ENCODE measurements at places on chromosomes 1 and 21.

DNA sequence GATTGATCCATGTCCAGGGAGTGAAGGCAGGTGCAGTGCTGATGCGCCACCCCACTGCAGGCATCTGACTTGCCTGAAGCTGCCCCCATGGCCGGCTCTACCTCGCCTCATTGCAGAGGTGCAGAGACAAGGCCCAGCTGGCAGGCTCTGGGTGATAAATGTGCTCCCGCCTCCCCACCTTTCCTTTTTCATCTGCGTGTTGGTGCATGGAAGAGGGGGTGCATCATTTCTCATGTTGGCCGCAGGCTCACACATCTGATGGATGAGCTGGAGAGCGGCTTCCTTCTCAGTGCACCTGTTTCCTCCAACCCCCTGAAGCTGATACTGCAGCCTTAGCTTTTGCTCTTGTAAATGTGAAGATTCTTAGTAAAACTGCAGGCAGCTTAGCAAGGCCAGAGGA lies 306.0 kb upstream of the KAZN start:
- no peak for DNase-seq

GRCh38 chr1:119674835-119675289 lies 26.8 kb upstream of the ZNF697 start:
- no peak for DNase-seq

DNA sequence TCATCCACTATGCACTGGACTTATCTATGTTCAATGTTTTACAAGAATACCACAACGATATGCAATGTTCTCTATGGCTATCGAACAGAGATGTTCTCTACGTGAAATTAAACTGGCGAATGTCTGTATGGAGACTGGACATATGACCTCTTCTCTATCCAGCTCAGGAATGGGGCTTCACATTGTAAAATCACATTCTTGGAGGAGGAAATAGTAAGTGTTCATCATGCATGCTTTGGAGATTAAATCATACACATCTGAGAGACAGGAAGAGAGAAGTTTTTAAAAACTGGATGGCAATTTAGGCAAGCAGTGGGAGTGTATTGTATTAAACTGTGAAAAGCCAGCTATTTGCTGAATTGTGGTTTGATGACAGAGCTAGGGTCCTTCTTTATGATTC lies 47.9 kb upstream of the RGL1 start:
- no peak for DNase-seq

GRCh38 chr1:29634324-29634723 lies 398.0 kb downstream of the PTPRU start:
- DNase-seq, result no peak

DNA sequence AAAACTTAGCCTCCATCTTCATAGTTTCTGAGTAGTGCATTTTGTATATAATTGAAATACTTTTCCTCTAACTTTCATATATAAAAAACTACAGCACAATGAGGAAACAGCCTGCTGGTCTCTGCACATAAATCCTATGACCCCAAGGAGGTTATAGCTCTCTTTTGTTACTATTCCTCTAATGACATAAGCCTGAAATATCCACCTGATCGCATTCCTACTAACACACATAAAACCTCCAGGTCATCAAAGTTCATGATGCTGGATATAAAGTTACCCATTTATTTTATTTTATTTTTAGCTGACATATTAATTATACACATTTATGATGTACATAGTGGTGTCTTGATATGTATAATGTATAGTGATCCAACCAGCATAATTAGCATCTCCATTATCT lies 1042.0 kb upstream of the B3GALT2 start:
- DNase-seq, result no peak

- DNase-seq, result no peak
These were observed 39.5 kb downstream of the ADSS2 start for GRCh38 chr1:244412176-244412575.

DNA sequence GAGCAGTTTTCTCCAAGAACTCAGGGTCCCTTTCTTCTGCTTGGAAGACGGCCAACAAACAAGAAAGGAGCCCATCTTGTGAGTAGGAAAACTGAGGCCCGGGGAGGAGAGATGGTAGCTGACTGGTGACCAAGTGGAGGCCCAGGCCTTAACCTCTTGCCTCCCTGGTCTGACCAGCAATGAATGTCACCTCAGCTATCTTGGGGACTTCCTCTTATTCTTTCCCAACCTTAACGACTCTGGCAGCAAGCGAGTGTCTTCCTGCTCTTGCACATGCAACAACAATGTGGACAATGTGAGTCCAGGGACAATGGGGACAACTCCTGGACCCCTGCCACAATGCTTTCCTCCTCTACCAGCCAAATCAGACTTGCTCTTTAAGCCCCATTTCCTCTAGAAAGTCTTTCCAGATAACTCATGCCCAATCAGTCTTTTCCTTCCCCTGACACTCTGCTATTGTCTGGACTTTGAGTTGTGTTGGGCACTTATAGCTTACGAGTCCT lies 12.6 kb downstream of the HSPG2 start:
- DNase-seq, result no peak

DNA sequence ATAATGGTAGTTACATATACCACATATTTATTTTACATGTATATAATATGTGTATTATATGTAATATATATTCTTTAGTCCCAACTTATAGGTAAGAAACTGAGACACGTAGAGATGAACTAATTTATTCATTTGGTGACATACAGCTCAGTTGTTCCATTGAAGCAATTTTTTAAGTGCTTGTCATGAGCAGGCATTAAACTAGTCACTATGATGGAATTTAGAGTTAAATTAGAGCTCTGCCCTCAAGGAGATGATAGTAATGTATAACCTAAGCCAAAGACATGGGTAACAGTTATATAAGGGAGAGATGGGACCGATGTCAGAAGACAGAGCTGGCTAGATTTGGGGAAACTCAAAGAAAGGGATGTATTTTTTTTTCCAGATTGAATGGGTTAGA lies 83.0 kb downstream of the ST6GALNAC5 start:
- no peak for DNase-seq

GRCh38 chr1:100847361-100848082 lies 47.1 kb downstream of the EXTL2 start:
- no peak for DNase-seq

DNA sequence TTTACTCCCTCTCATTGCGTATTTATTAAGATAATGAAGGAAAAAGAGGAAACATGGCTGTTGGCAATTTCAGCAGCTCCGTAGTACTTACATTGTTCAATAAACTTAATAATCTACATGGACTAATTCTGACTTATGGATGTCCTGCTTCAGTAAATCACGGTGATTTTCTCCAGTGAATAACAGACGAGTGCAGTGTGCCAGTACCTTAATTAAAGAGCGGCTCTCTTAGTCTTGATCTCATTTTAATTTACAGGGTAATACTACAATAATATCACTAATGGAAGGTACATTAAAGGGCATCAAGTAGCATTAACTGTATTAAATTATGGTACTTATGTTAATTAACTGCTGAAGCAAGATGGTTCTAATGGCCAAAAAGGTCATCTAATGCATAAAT lies 187.2 kb downstream of the NTNG1 start:
- DNase-seq, result no peak

DNA sequence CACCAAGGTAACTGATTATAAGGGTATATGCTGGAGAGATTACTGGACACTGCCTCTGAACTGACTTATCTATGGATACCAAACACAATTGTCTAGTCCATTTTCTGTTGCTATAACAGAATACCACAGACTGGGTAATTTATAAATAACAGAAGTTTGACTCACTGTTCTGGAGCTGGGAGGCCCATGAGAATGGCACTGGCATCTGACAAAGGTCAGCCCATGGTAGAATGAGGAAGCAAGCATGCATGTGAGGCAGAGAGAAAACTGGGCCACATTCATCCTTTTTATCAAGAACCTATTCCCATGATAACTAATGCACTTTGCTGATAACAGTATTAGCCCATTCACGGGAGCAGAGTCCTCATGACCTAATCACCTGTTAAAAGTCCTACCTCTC lies 37.4 kb downstream of the FCER1A start:
- no peak for DNase-seq

DNA sequence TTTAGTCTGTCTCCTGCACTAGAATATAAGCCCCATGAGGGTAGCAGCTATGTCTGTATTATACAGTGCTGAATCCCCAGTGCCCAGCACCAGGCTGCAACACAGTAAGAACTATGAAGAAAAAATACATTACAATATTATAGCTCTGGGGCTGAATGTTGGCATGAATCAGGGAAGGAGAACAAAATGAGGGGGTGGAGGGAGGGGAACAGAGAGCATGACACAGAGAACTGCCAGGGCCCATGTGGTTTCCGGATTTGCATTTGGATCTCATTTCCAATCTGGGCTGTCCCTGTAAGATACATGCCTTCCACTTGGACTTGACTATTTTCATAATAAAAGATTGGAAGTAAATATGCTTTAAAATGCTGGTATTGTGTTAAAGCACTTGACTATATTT lies 35.8 kb downstream of the C1orf198 start:
- no peak for DNase-seq

- DNase-seq, result no peak
These were observed 30.7 kb upstream of the CCN1 start for GRCh38 chr1:85549834-85550233.

- no peak for DNase-seq
These were observed 33.4 kb upstream of the ENSA start for GRCh38 chr1:150662811-150663210.

DNA sequence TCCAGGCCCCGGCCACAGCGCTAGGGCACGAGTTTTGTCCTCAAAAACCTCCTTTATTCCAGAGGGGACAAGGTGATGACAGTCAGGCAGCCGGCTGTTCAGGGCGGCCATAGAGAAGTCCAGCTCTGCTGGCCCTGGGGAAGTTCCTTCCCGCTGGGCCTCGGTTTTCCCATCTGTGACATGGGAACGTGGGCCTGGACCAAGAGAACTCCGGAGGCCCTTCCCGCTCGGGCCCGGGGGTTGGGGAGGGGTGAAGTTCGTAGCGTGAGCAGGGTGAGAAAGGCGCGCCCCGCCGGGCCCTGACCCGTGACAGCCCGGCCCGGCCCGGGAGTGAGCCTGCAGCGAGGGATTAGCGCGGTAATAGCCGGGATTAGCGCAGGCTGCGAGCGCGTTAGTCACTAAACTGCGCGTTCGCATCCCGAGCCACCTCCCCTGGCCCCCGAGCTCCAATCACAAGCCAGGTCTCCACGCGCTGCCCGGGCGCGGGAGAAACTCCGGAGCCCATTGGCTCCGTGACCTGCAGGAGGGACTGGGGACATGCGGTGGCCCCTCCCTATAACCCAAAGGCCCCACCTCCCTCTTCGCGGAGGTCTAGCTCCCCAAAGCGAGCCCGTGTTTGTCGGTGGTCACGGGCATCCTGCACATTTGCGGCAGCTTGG lies 29.8 kb upstream of the PADI2 start:
- no peak for DNase-seq

DNA sequence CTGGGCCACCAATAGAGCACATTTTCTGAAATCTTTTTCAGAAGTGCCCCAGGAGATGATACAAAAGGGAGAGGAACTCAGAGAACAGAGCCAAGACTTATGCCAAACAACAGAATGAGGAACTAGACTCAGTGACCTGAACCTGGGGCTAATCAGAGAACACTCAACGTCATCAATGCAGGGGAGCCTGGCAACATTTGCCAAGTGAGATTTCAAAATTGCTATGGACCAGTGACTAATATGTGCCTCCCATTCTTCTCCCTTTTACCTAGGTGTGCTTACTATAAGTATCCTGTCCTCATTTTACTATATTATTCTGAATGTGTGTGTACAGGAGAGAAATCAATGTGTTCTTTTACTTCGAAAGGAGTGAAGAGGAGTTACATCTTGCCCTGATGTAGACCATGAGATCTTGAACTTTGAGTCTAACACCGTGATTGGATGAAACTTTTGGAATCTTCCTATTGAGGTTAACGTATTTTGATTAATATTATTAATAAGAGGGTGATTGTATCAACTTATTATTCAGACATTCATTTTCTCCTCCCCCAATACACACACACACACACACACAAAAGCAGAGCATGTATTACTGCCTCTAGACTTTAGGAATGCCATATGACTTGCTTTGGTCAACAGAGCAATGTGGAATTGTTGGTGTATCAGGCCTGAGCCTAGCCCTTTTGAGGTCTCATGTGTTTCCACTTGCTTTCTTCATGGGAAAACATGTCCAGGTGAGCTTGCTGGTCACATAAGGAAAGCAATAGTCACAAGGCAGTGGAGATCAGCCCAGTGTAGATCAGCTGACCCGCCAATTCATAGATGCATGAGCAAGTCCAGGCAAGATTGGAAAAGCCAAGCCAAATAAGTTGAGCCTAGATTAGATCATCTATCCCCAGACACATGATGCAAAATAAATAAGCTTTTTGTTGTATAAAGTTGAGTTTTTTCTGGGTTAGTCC lies 80.3 kb upstream of the ETS2 start:
- no peak for DNase-seq

GRCh38 chr1:3049164-3049563 lies 19.8 kb upstream of the PRDM16 start:
- DNase-seq, result no peak

- no peak for DNase-seq
These were observed 24.5 kb downstream of the PROK1 start for GRCh38 chr1:110475362-110476027.

GRCh38 chr21:25175938-25176337 lies 431.3 kb downstream of the MRPL39 start:
- DNase-seq, result no peak

DNA sequence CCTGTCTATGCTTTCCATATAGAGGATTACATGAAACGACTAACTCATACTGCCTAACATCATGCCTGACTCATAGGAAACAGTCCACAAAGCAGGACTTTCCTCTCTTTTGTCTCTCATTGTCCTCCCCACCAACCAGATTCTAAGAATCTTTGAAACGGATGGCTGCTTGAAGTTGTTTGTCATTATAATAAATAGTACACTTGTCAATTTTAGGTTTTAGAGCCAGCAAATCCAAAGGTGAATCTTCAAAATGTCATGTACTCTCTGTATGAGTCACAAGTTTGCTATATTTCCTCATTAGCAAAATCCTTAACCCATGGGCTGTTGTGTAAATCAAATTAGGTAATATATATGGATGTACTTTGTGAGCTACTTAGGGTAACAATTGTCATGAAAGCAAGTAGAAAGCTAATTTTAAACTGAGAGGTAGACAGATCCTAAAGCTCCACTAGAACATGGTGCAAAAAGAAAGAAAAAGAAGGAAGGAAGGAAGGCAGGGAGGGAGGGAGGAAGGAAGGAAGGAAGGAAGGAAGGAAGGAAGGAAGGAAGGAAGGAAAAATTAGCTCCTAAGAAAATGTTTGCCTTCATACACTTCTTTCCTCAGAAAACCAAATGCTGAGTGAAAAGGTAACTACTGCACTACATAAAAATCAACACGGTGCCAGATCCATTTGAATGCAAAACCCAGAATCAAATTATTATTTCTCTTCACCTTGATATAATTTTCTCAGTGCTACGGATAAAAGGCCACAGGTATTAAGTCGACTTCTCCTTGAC lies 129.5 kb upstream of the PRMT6 start:
- no peak for DNase-seq

DNA sequence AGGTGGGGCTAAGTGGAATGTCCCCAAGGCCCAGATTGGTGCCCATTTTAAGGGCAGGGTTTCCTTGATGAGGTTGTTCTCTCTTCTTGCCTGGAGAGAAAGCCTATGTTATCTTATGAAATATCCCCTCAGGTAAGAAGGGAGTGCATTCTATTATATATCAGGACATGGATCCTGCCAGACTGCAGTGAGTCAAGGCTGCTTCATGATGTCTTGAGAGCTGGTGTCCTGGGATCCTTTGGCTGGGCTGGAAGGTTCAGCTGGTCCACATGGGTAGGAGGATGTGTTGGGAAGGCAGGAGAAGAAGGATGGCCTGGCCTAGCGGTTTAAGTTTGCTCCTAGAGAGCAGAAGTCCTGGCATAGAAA lies 207.6 kb downstream of the ROR1 start:
- no peak for DNase-seq

All from stimulated activated CD4-positive, alpha-beta T cell treated with anti-CD3 and anti-CD28 coated beads, Interleukin-1b, Interleukin-23, amount 100 ng/mL, for 1 hour (primary cell).